ENCODE measurements at places on chromosomes 1 and 21. TPM values are rescaled to one million over a fixed set of nuclear protein-coding genes. Genes with fewer than 3 reads are reported as not detected.

DNA sequence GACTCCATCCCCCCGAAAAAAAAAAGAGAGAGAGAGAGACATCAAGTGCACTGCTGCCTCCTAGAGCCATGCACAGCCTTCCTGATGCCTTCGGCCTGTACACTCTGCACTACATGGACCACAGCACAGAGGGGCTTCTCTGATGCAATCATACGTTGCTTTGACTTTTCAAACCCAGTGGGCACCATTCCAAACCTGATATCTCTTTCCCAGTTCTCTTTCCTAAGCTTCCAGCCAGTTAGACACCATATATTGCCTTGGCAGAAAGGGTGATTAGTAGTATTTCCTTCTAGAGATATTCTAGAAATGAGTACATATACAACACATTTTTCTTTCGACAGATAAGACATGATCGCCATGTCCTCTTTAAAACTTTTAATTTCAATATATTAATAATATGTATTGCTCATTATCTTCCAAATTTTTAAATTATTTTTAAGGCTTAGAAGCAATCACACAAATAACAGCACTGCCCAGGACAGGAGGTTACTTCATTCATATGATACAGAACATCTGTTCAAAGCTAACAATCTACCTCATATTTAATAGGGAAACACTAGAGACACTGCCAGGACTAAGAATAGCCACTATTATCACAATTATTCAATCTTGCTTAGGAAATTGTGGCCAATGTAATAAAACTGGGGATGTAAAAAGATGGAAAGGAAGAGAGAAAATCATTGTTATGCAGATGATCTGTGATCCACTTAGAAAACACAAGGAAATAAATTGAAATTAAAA is 9.9 kb downstream of the CLCA1 start:
- DNase-seq = no peak

DNA sequence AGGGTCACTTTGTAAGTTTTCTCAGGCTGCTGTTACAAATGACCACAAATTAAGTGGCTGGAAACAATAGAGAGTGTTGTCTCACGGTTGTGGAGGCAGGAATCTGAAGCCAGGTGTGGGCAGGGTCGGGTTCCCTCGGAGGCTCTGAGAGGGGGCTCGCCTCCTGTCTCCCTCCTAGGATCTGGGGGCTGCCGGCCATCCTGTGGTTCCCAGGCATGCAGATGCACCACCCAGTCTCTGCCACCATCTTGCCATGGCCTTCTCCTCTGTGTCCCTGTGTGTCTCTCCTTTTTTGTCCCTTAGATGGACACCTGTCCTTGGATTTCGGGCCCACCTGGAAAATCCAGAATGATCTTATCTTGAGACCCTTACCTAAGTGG is 4.8 kb downstream of the TP73 start:
- no peak for DNase-seq

DNA sequence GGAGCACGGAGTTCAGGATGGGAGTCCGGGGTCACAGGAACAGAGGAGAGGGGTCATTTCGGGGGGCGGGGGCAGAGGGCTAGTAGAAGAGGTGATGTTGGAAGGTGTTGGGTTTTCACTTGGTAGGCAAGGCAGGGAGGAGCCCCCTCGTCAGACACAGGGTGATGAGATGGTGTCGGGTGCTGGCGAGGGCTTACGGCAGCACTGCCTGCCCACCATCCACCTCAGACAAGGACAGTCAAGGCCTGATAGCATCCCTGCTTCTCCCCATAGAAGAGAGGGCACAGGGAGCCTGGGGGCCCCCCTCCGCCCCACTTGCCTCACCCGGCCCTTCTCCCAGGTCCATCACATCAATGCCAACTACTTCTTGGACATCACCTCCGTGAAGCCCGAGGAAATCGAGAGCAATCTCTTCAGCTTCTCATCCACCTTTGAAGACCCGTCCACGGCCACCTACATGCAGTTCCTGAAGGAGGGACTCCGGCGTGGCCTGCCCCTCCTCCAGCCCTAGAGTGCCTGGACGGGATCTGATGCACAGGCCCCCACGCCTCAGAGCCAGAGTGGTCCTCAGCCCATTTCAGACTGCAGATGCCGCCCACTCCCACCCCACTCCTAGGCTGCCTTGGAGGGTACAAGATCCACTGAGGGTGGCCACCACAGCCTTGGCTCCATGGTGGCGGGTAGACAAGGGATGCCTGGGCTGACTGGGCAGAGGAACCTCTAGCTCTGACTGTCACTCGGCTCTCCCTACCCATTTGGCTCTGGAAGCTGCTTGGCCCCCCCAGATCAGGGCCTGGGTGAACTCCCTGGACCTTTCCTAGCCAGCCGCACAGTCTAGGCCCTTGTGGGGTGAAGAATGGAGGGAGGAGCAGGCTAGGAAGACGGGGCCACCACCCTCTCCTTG is 4.3 kb upstream of the MTFR1L start:
- DNase-seq = no peak

GRCh38 chr1:173016419-173016818 is 34.3 kb downstream of the TNFSF18 start:
- no peak for DNase-seq

PPP2R5A gene
- total RNA-seq = 42.1 TPM

DNA sequence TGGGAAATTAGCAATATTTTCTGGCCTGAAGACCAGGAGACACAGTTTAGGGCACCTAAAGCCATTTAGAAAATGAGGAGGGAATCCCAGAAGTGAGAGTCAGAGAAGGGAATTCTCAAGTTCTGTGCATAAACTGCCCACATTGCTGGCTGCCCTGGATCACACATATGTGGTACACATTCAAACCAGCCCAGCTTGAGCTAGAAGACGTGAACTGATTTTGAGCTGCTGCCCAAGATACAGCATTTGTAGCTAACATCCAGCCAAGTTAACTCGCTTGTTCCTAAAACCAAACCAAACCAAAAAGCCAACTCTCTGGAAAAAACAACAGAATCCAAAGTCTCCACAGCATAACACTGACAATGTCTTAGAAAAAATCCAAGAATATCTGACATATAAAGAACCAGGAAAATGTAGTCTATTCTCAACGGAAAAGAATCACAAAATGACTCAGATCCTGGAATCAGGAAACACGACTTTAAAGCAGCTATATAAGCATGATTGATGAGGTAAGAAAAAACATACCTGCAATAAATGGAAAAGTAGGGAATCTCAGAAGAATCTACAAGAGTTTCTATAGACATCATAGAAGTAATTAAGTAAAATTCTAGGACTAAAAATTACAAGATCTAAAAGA is 18.2 kb upstream of the QSOX1 start:
- DNase-seq = no peak

BTG2 gene
- total RNA-seq = 116 TPM

- no peak for DNase-seq
Measured at GRCh38 chr1:199747984-199748383, 279.5 kb upstream of the NR5A2 start.

LORICRIN gene
- not detected for total RNA-seq

MMP23B gene
- total RNA-seq = 0.10 TPM

PBX1 gene
- total RNA-seq = 5.1 TPM

GRCh38 chr1:200767321-200767720 is 28.6 kb downstream of the CAMSAP2 start:
- DNase-seq = no peak

TNFRSF14 gene
- 77.4 TPM for total RNA-seq

DNA sequence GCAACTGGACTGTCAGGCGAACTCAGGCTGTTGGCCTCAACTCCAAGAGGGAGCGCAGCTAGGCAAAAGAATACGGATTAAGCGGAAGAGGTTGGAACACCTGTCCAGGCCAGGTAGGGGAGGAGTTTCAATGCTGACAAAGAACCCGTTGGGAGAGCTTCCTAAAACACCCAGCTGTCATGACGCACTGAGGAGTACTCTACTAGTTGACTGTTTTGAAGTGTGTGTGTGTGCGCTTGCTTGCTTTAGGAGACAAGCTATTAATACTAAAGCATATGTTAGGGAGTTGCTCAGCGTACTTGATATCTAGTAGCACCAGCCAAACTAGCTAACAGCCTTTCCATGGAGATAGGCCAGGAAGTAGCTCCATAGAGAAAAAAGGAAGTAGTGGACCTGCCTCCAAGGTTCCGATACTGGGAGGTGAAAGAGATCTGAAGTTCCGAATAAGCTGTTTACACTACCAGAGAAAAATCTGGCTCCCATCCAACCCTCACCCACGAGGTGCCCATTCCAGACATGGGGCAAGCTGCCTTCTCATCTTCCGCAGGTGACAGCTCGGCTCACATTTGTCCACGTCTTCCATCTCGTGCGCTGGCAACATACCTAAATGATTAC is 974 bp upstream of the FNBP1L start:
- DNase-seq = peak; percentile 93

CFHR1 gene
- total RNA-seq = not detected

HEYL gene
- 0.05 TPM for total RNA-seq

- no peak for DNase-seq
Measured at GRCh38 chr1:177310326-177310725, 139.6 kb downstream of the BRINP2 start.

- no peak for DNase-seq
Measured at GRCh38 chr21:36891692-36892091, 74.8 kb downstream of the HLCS start.

DNA sequence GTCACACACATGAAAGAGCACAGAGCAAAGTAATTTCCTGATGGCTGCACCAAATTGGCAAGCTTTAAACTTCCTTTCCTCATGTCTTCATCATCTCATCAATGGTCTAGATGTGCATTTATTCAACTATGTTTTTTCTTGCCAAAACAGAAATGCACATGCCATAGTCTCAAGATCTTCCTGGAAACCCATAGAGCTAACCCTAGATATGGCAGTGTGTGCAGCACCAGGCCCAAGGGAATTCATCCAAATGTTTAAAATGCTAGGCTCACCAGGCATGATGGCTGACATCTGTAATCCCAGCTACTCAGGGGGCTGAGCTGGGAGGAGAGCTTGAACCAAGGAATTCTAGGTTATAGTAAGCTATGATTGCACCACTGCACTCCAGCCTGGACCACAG is 31.2 kb upstream of the PALMD start:
- no peak for DNase-seq

GRCh38 chr21:14097881-14098499 is 112.8 kb downstream of the LIPI start:
- no peak for DNase-seq

CR1L gene
- total RNA-seq = not detected

DNA sequence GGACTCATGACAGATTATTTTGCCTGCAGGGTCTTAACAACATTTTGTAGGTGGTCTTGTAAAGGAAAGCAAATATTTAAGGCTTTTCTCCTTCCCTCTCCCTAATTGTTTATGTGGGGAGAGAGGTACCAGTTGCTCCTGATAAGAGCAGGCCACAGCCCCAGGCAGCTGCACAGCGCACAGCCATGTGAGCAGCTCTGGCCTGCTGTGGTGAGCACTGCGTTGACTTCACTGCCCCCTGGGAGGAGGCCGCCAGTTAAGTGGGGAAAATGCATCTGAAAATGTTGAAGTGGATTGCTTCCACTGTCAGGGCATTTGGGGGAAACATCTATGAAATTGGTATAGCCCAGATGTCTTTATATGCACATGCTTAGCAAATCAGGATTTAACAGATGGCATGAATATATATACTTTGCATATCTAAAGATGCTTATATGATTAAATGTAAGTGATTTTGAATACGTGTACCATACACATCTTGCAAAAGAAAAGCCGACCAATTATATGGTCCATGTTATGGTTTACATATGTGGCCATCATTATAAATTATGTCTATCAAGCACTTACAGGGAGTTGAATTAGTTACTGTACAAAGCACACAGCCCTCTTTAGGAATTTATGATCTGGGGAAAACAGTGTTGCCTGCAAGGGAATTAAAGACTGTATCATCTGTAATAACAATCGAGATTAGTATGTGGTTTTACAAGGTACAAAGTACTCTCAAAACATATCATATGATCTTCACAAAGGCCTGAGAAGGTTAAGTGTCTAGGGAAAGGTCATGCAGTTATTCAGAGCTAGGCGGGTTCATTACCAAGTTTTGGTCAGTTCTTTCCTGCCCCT is 132.1 kb downstream of the RHOU start:
- DNase-seq = peak; percentile 18

GNL2 gene
- total RNA-seq = 77.5 TPM

DNA sequence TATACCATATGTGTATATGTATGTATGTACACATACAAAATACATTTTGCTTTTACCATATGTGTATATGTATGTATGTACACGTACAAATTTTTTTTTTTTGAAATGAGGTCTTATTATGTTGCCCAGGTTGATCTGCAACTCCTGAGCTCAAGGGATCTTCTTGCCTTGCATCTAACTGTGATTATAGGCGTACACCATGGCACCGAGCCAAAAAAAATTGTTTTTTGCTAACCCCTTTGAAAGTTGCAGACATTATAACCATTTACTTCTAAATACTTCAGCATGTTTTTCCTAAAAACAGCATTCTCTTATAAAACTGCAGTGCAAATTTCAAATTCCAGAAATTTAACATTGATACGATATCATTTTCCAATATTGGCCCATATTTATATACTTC is 147.0 kb downstream of the POU2F1 start:
- DNase-seq = no peak

DNA sequence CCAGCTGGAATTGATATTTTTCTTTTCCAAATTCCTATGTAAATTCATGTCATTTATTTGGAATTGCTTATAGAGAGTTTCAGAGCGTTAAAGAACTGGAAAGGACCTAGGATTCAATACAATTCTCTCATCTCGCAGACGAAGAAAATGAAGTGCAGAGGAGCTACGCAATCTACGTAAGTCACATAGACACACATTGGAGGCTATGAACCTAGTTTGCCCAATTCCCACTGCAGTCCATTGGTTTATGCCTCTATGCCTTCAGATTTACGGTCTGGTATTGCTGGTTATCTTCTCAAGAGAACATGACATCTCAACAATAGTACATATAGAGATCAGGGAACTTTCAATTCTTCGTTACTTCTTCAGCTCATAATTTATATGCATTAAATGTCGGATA is 971 bp upstream of the RNF2 start:
- DNase-seq = no peak

DNA sequence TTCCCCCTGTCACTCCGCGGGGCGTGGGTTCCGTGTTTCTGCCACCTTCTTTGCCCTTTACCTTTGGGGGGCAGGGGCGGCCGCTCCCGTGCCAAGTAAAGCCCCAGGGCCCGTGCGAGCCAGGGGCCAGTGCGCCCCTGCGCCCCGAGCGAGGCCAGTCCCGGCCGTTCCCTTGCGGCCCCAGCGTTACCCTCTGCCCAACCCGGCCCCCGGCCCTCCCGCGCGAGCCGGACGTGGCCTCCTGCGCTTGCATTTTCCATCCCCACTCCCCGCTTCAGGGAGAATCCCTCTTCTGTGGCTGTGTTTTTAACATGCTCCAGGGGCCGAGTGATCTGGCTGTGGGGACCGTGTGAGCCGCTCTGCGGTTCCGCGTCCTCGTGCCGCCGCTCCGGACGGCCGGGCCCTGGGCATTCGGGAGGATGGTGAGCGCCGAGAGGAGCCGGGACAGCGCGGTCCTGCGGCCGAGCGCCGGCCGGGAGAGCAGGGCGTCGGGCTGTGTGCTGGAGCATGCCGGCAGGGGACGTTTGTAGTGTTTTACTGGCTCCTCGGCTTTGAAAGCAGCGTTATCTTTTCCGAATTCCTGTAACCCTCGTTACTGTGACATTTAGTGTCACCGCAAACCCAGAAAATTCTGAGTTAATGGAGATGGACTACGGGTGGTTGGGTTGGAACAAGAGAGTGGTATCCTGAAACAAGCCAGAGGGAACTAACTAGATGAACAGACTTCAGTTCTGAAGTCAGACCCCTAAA is 1.0 kb downstream of the GALNT2 start:
- peak; percentile 46 for DNase-seq
